NCI-H1417 (cell line): ENCODE measurements at places on chromosomes 2 and 18.

DNA sequence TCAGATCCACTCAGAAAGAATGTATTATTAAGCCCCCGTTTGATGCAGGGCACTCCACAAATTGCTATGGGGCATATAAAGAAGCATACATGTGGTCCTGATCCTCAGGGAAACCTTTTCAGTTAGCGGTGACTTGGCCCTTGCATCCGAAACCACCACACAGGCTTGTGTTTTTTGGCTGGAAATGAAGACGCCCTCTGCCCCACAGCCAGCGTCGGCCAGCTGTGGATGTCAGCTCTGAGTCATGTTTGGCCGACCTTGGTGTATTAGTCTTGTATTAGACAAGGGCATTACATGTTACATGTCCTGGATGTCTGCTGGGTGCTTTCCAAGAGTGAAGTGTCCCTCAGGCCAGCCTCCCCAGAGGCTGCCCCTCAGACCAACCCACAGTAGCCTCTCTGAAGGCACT lies 107.6 kb upstream of the MAP3K20 start:
- DNase-seq: no peak

DNA sequence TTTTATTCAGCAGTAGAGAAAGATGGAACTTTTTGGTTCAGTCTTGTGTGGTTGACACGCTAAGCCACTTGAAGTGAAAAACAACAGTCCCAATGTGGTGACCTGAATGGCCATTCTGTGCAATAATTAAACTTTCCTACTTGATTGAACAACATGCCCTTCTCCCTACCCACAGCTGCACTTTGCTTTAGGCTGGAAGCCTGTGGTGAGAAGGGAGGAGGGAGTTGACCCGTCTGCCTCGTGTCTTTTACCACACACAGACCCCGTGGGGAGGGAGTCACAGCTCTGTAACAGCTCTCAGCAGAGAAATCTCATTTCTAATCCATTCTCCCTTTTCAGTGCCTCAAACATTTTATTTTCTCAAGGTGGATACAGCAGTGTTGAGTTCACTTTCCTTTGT lies 138.2 kb upstream of the PKDCC start:
- no peak for DNase-seq

- DNase-seq: peak; percentile 0
Measured at GRCh38 chr2:181904022-181904632, 12.6 kb downstream of the ITPRID2 start.

DNA sequence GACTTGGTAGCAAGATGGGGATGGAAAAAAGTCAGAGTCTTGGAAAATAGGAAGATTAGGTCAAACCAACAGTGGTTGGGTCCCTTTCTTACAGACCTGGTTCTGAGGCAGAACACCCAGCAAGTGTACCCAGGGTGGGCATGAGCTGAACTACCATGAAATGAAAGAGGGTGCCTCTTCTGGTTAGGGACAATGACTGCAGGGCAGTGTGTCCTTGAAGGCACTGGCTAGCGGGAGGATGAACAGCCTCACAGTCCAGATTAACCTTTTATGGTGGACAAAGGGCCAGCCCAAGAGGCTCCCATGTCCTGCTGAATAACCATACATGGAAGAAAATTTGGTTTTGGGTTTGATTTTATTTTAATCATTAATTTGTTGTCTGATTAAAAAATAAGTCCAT lies 61.8 kb upstream of the CCDC85A start:
- no peak for DNase-seq

- DNase-seq: peak; percentile 25
Measured at GRCh38 chr2:57497489-57498096, 549.0 kb upstream of the VRK2 start.

DNA sequence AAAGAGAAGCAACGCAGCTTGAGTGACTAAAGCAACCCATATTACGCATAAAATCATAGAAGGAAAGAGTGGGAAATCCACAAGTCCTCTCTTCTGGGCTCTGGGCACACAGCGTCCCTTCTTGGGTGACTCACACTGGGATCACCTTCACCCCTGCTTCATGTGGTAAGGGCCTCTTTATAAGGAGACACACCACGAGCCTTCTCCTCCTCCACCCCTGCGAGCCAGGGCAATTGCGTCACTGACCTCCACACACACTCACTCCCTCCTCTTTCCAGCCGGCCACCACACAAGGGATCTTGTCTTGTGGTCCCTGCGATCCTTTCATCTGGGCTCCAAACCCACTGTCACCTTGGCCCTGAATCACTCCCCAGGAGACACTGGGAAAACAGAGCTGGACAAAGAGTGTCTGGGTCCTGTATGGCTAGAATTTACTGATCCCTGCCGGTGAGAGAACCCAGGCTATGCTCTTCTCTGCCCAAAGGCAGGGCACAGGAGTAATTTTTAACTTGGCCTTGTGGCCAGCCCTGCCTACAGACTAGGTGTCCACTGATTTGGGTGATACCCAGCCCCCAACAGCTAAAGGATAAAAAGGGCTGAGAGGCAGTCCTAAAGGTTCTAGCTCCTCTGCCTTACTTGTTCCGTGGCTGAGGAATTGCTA lies 35.3 kb downstream of the NHEJ1 start:
- no peak for DNase-seq

GRCh38 chr2:72003796-72004195 lies 143.9 kb downstream of the CYP26B1 start:
- DNase-seq: no peak

DNA sequence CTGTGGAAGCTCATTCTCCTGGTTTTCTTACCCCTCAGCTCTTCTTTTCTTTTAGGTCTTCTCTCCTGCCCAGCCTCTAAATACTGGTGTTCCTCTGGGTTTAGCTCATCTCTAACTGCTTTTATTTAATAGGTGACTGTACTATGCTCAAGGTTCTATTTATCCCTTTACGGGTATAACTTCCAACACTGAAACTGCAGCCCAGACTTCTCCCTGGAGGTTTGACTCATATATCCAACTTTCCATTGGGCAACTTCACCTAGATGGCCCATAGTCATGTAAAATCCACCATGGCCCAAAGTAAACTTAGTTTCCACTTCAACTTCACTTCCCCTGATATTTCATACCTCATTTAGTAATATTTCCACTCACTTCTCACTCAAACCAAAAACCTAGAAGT lies 273.1 kb downstream of the PLCL1 start:
- no peak for DNase-seq

GRCh38 chr18:76687304-76687962 lies 134.9 kb upstream of the ZNF236 start:
- DNase-seq: peak; percentile 95

DNA sequence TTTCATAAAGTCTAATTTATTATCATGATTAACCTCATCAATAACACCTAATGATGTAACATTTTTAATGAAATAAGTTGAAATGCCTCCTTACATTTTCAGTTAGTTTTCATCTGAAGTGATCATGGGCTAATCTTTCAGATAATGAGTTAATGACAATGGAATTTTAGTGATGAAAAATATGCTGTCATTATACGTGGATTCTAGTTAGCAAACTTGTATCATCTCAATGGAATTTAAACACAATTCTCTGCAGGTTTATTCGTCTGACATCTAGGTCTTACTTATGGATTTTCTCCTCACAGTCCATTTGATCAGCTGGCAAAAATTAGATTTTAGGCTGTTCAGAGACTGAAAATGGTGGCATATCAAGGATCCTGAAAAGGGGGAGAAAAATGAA lies 885.0 kb downstream of the SLC4A3 start:
- no peak for DNase-seq

GRCh38 chr2:74072565-74072964 lies 75.1 kb downstream of the BOLA3 start:
- DNase-seq: no peak

GRCh38 chr2:200373231-200373630 lies 66.7 kb downstream of the SPATS2L start:
- no peak for DNase-seq
